ENCODE measurements at places on chromosomes 4 and X.
A peak's percentile ranks its signal among the peaks of the same experiment; 100 is the strongest.

GRCh38 chr4:47478804-47479203 lies 6.3 kb upstream of the ATP10D start:
- DNase-seq = no peak

DNA sequence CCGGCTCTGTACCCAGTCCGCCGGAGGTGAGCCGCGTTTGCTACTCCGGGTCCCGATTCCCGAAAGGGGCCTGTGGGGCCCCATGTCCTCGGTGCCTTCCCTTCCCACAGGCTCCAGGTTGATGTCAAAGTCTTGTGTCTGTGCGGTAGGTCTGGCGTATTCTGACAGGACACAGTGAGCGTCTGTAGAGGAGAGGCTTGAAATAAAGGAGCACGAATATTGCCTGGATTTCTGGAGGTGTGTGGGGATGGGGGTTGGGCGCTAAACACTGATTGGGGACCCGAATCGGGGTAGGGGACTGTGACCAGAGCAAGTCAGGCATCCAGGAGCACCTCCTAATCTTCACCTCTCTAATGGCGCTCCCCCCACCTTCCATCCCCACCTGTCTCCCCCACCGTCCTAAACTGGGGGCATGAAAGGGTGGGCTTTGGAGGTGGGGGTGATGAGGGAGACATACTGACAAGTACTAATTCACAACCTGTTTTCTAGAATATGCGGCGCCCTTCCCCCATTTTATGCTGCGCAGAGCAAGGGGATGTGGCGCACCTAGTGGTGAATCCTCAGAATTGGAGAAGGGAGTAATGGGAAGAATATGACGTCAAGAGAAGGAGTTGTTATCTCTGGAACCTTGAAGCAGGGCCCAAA lies 855 bp downstream of the GPRASP2 start:
- DNase-seq = peak; percentile 62

GRCh38 chr4:53507671-53508286 lies 83.5 kb downstream of the LNX1 start:
- no peak for DNase-seq

GRCh38 chr4:132670557-132670956 lies 478.5 kb upstream of the PCDH10 start:
- no peak for DNase-seq

DNA sequence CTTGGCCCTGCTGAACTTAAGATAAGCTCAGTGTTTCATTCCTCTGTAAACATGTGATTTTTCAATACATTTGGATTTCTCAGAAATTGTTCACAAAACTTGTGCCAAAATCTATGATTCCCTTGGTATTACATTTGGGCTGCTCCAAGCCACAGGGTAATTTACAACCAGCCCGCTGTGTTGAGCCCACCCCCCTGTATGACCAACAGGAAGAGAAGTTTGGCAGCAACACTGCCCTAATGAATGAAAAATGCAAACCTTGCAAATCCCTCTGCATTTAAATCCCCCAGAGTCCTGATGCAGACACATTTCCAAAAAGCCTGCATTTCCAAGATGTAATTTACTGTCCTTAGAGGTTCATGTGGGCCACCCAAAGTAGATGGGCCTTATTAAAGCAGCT lies 34.1 kb upstream of the GAB1 start:
- no peak for DNase-seq

- no peak for DNase-seq
Observed at GRCh38 chrX:132961511-132961910, 3.1 kb upstream of the HS6ST2 start.

DNA sequence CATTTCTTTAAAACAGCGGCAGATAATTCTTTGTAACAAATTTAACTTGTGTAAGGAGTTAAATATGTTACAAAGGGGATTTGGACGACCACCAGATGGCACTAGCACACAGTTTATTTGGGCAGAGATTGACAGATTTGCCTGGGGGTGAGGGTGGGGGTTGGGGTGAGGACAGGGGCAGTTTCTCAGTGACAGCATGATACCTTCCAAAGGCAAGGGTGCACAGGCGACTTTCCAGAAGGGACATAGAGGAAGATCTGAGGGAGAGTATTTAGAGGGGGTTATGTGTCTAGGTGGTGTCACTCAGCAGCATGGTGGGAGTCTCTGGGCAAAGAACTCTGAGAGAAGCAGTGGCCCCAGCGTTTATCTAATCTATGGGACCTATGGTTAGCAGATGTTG lies 9.6 kb upstream of the TMA16 start:
- DNase-seq = no peak

GRCh38 chr4:177099211-177099610 lies 210.5 kb upstream of the NEIL3 start:
- no peak for DNase-seq

DNA sequence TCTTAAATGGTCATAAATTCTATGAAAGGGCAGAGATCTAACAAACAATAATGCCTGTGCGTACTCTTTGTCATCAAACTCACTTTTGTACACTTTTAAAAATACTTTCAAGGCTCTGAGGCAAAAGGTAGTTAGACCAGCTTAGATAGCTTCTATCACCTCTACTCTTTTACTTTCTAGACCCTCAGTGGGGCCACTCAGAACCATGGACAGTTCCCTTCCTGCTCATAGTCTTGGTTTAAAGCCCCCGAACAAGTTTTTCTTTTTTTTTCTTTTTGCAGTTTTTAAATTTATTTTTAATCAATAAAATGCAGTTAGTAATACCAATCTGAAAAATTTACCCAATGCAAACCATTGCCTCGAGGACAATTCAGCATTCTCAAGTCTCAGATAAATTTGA lies 460.5 kb upstream of the CNKSR2 start:
- no peak for DNase-seq

- peak; percentile 25 for DNase-seq
Observed at GRCh38 chrX:119398974-119399771, at the start of gene SLC25A43. TSS of gene SLC25A43 (plus strand) at chrX:119399336. CDS start at chrX:119399404, 68 bp downstream.

GRCh38 chrX:10259716-10260115 lies 102.9 kb downstream of the CLCN4 start:
- no peak for DNase-seq

DNA sequence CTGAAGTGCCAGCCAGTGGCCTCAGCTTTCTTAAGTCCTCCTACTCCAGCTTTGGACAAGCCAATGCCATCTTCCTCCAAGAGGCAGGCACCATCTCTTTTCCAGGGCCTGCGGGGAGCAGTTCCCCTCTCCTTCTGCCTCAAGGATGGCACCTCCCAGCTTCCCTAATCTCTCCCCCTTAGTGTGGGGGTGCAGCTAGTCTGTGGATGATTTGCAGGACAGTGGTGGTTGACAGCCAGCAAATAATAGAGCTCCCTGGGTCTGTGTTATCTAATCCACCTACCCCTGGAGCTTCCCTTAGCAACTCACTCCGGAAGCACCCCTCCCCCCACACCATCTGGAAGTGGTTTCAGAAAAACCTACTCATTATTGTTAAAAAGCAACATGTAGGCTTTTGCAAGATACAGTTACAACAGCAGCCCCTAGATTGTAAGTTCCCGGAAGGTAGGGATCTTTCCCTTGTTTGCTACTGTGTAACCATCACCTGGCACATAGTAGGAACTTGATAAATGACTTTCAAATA lies 247.1 kb downstream of the BCOR start:
- DNase-seq = no peak

DNA sequence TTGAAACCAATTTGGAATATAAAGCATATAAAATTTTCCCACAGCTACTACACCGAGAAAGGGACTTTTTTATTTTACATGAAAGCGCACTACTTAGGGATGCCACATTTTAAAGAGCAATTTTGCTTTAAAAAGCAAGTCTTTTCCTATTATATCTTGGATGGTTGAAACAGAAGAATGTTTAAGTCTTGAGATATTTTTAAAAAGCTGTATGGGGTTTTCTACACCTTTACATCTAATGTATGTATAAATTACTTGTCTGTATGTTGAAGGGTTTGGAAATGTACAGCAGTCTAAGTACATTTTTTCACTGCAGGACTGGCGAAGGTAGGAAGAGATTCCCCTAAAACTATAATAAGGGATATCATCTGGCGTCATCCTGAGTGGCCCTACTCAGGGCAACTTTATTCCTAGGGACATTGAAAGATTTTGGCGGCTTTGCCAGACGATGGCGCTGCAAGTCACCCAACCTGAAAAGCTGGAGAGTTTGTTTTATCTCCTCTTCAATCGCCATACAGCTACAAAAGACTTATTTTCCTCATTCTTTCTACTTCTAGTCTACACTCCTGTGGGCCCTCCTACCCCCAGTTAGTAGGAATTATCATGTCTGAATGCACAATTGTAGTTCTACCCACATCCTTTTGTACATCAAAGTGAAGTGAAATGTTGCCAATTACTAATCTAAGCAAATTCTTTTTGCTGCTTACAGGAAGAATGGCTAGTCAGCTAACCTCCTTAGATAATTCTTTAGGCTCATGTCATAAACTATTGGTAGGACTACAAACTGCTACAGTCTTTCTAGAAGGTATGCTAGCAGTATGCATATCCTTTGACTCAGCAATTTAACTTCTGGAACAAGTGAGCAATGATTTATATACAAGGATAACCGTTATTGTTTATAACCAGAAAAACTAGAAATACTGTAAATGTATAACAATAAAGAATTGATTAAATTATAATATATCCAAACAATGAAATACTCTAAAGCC lies 782 bp upstream of the NEK1 start:
- DNase-seq = no peak

- no peak for DNase-seq
Observed at GRCh38 chr4:57043347-57044251, 64.9 kb downstream of the POLR2B start.

DNA sequence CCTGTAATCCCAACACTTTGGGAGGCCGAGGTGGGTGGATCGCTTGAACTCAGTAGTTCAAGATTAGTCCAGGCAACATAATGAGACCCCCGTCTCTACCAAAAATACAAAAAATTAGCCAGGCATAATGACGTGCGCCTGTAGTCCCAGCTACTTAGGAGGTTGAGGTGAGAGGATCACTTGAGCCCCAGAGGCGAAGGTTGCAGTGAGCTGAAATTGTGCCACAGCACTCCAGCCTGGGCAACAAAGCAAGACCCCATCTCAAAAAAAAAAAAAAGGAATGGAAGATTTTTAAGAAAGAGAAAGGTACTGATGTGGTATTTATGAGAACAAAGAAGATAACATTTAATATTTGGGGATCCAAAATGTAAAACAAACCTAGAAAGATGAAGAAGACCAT lies 27.0 kb upstream of the NMU start:
- DNase-seq = no peak

- DNase-seq = no peak
Observed at GRCh38 chrX:133815496-133815895, 169.9 kb downstream of the GPC3 start.

GRCh38 chr4:83569429-83569828 lies 33.5 kb downstream of the GPAT3 start:
- no peak for DNase-seq

DNA sequence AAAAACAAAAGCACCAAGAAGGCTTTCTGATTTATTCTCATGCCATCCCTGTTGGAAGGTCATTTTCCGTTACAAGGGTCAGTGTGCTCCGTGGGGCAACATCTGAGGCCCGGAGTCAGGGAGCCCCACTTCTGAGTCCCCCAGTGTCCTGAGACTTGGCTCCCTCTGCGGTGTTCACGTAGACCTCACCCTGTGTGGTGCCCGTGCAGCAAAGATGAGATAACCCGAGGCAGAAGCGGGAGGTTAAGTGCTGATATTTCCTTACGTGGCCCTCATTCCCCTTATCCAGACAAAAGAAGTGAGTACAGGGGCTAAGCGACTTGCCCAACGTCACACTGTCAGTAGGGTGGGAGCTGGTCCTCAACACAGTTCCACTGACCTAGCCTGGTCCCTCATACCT lies 3.5 kb downstream of the JAKMIP1 start:
- DNase-seq = no peak

- peak; percentile 26 for DNase-seq
Observed at GRCh38 chrX:4670606-4671005, 957.2 kb upstream of the PRKX start.

DNA sequence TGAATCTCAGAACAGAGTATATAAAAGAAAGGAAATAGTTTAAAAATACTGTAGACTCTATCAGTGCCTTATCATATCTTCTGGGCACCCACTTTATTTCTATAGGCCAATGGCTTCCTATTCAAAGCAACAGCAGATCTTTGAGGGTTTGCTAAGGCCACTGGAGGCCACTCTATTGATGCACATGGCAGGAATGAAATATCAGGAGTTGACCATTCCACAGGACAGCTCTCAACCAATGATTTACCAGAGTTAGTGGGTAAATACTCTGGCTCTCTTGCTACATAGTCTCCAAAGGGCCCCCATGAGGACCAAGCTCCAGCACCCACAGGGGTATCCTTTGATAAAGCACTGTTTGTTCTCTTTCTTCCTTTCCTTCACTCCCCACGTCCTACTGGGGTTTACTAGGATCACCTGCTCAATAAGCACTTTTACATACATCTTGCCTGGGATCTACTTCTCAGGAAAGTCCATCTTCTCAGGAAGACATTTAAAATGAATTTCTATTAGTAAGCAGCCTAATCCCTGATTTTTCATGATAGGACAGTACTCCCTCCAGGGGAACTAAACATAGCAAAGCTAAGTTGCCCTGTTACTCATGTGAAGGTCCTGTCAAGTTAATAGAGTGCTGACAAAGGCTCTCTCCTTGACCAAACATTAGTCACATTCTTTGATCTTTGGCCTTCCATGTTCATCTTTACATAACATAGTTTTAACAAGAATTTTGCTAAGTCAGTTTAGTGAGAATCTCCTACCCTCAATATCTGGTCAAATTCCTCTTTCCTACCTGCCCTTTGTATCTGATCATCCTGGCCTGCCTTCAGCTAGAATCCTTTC lies 459.7 kb downstream of the GRXCR1 start:
- no peak for DNase-seq

DNA sequence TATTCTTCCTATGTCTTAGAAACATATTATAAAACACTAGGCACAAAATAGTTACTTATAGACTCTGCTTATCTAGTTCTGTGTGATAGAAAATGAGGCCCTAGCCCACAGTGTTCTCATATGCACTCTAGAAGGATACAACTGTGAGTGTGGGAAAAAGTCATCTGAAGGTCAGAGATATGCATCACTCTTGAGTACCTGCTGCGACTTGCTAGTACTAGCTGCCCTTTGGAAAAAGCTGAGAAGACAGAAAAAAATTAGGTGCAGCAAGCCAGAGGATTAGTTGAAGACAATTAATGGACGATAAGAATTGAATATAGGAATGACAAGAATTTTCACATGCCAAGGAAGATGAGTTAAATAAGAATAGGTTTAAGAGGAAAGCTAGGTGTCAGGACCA lies 61.3 kb downstream of the MTHFD2L start:
- DNase-seq = no peak

- DNase-seq = no peak
Observed at GRCh38 chr4:13597141-13597540, 30.4 kb downstream of the BOD1L1 start.

GRCh38 chr4:6179362-6179761 lies 21.0 kb downstream of the JAKMIP1 start:
- no peak for DNase-seq

GRCh38 chr4:138400543-138400942 lies 158.4 kb upstream of the SLC7A11 start:
- DNase-seq = no peak

GRCh38 chrX:113947548-113947947 lies 636.3 kb upstream of the HTR2C start:
- no peak for DNase-seq

GRCh38 chr4:114807357-114807756 lies 208.8 kb downstream of the UGT8 start:
- no peak for DNase-seq

Data from pancreas (tissue), 10 donors.